ENCODE measurements at places on chromosomes 6 and 20. TPM values are rescaled to one million over a fixed set of nuclear protein-coding genes. Genes with fewer than 3 reads are reported as not detected.

DNA sequence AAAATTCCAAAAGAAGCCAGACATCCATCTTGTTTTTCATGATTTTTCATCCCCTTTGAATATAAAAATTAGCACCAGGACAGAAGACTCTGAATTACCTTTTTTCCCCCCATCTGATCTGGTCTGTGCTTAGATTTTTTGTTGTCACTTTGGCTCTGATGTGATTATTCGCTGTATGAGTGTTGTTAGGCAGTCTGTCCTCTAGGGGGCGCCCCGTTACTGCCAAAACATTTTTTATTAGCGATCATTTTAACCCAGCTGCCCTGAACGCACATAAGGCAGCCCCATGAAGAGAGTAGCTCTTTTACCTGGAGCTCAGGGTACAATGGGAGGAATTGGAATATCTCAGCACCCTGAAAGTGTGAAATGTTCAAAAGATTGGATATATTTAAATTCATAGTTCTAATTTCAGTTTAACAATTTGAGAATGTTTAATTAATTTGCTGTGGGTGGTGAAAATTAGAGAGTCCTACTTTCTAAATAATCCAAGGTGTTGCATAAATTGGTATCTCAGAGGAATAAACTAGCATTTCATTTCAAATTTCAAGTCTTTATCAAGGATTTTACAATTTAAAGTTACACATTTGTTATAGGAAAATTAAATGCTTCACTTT is 60.8 kb downstream of the PRPH2 start:
- peak; percentile 90 for DNase-seq

DNA sequence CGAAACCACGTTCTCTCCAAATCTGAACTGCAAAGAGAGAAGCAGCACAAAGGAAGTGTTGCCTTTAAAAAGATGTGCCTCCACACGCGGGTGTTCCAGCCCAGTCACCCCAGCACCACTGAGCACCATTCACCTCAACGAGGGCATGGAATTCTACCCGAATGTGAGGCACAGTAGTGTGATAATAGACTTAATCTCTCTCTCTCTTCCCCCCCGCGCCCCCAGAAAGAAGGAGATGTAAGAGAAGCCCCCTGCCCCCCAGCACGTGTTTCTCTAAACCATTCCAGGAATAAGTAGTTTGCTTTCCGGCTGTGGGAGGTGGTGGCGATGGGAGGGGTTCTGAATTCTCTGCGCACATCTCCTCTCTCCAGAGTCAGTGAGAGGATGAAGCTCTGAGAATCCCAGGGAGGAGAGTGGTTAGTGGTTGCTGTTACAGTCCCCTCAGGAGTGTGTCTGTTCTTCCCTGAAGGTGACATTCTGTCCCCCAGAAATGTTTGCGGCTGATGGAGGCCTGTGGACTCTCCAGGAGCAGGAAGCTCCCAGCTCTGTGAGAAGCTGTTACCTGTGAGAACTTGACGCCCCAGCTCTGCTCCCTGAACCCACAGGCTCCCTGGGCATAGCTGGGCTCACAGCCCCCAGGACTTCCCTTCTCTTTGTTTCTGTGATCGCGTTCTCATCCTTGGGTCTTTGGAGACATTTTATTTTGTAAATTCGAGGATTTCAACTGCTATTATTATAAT is 23.5 kb upstream of the IRF4 start:
- DNase-seq, result no peak

DNA sequence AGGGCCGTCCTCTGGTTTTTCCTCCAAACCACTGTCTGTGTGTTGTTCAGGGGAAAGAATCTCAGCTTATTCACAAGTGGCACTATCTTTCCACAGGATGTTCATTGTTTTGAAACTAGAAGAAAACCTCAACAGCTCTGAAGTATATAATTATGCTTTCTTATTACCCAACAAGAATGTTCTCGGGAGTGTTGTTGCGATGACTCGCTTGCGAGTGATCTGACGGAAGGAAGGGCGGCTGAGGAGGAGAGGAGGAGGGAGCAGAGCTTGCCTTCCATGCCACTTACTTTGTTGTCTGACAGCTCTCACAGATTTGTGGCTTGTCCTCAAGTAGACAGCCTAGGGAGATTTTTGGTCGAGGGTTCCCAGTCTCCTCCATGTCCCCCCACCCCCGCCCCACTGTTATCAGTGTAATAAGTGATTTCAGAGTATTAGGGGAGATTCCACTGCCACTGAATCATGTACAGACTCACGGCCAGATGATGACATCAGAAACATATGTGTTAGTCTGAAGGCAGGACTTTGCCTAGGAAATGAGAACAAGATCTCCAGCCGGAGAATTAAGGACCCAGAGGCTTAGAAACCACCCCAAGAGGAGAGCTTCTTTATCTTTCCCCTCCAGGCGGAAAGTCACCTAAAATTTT is 80.7 kb upstream of the CCN6 start:
- DNase-seq, result peak; percentile 56

DNA sequence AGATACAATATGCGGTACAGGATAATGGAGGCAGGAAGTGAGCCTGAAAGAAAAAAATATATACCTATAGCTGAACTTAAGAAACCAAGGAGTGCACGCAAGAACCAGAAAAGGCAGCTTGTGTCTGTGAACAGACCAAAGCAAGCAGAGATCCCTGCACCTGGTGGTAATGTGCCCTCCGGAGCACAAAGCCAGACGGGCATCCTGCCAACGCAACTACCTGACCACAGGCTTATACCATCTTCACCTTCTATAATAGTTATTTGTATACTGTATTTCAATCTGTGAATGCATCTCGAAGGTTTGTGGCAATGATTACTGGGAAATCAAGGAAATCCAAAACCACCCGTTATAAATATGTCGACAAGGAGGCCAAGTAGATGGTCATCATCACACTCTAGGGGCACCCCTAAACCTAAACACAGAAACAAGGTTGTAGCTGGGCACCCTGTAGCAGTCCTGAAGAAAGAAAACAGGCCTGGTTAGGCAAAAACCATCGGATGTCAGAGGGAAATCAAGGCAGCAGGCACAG is 801 bp downstream of the FBXL4 start:
- peak; percentile 15 for DNase-seq

GRCh38 chr20:32858189-32858588 is 534 bp upstream of the EFCAB8 start:
- DNase-seq, result no peak

- no peak for DNase-seq
These were observed 83.8 kb upstream of the KIF25 start for GRCh38 chr6:167913699-167914098.

DNA sequence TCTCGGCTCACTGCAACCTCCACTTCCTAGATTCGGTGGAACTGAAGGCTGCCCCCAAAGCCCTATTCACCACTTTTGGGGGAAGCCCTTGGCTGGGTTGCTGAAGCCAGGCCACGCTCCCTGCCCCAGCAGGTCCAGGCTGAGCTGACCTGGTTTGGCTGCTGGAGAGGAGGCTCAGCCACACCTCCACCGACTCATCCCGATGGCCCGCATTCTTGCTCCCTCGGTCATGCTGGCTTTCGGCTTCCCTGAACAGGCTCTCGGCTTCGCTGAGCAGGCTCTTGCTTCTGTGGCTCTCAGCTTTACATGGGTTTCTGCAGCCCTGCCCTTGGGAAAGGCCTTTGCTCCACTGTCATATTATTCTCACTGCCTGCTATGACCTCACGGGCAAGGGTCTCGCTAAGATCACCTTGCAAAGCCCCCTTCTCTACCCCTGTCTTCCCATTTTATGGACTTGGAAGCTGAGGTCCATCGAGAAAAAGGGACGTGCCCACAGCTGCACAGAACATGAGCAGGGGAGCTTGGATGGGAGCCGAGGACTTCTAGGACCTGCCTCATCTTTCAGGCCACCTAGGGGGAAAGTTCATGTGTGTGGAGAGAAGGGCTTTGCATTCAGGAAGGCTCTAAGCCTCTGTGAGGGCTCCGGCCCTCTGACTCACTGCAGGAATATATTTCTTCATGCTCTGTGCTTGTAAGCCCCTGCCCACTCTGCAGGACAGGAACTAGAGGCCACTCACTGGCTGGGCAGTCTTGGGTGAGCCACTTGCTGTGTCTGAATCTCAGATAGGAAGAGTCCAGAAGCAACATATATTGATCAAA is 15.6 kb downstream of the ARHGAP40 start:
- no peak for DNase-seq

DNA sequence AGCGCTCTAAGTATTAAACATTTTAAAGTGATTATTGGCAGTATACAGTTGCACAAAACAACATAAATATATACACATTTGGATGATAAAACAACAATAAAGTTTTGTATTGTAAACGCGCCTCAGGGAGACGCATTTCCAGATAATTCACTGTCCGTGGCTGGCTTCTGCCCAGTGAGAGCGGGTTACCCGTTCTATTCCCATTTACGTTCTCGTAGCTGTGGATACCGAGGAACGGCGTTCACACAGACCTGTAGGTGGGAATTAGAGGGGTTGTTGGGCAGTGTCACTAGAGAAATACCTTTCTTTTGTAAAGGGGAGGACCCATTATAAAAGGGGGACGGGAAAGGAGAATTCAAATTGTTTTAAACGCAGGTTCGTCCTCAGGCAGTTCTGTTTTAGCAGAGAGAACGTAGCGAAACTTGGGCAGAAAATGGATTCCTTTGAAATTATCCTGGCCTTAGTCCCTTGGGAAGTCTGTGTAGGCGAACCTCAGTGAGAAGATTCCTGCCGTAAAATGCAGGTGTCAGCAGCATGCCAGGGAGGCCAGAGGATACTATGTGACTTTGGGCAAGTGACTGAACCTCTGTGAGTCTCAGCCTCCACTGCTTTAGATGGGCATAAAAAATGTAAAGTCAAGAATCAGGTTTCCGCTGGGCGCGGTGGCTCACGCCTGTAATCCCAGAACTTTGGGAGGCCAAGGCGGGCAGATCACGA is 756 bp downstream of the MTG2 start:
- DNase-seq, result no peak

GRCh38 chr6:52992980-52993920 is 1.8 kb downstream of the GSTA4 start:
- DNase-seq, result no peak

GRCh38 chr6:135955099-135955498 is 103.6 kb downstream of the PDE7B start:
- no peak for DNase-seq

FOXA2 gene
- not detected for polyA plus RNA-seq

NKAIN2 gene
- 1.5 TPM for polyA plus RNA-seq
